Fibroblast of skin of back (primary cell): ENCODE measurements at places on chromosomes 7 and 10.
A peak's percentile ranks its signal among the peaks of the same experiment; 100 is the strongest.

DNA sequence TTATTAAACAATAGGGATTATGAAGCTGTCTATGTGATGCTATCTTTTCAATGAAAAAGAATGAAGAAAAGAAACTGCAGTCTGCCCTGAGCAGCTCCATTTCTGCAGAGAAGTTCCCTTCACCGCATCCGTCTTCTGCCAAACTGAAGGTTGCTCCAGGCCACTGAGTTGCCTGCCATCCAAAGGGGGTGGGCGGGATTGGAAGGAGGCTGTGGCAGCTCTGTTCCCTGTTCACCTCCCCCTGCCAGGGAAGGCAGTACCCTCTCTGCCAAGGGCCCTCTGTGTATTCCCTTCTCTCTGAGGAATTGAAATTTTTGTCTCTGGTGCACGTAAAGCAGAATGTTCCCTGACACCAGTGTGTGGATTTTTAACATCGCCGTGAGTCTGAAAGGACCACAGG, 243.1 kb upstream of the GHITM start:
- DNase-seq: no peak

- no peak for DNase-seq
Measured at GRCh38 chr7:111410899-111411298, 151.4 kb downstream of the IMMP2L start.

DNA sequence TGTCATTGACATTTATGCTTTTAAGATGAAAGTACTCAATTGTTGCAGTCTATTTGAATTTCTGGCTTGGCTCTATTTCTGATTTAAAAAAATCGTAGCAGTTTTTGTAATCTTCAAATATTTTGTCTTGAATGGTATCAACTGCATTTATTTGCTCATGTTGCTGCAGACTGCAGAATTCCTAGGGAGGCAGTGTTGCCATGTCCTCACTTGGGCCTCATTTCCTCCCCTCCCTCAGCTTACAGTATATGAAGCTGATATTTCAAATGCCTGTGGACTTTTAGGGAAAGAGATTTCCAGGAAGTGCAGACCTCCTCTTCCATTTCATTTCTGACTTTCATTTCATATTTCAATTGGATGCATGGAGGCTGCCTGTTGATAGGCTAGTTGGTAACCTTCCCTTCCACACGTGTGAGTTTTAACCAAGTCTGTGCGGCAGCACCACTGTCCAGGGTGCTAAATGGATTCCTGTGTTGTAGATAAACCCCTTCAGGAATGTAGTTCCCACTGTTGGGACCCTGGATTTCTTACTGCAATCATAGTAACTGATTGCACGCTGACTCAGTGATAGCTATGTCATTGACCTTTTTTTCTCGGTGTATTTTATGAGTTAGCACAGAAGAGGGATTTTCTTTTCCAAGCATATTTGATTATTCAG, 17.5 kb downstream of the VPS50 start:
- DNase-seq: peak; percentile 57

DNA sequence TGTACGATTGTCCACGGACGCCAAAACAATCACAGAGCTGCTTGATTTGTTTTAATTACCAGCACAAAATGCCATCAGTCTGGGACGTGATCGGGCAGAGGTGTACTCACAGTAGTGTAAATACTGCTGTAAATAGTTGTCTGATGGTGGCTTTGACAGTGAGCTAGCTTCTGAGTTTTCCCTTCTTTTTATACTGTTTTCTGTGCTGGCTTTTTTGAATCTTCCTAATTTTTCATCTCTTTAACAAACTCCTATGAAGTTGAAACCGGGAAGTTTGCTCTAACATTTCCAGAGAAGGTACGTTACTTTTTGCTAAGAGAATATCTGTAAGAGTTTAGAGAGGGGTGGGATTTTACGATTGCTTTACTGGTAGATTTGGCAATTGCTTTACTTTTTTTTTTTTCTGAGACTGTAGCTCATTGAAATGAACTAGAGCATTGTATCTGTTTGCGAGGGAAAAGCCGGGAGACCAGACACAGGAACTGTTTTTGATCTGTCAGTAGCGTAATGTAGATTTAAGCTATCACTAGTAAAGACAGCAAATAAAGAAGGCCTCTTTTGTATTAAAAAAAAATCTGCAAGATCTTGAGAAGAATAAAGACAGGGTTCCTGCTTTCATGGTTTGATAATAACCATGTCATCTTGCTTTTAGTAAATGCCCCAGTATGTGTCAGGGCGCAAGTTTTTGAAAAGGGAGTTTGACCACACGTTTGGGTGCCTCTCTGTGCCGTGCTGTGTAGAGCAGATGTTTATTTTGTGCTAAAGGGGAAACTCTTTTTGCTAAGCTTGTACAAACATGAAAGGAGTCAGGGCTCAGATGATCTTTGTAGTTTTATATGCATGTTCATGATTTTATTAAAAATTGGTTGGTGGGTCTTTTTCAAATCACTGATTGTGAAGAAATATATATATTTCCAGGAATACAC, 712 bp downstream of the FOXP2 start:
- DNase-seq: no peak

GRCh38 chr7:104534149-104534548, 205.7 kb downstream of the LHFPL3 start:
- DNase-seq: no peak

DNA sequence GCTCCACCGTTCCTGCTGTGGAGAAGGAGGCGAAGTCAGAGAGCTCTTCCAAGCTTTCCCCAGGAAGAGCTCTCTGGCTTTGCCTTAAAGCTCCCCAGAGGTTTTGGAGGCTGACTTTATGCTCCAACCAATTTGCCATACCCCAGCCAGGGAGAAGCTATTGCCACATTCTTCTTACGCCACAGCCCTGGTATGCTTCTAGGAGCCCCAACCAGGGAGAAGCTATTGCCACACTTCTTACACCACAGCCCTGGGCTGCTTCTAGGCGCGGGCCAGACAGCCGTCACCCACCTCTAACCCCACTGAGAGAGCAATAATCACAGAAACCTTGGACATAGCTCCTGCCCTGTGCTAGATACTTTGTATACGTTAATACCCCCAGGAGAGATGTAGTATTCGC, 951 bp downstream of the ELOVL3 start:
- DNase-seq: no peak

DNA sequence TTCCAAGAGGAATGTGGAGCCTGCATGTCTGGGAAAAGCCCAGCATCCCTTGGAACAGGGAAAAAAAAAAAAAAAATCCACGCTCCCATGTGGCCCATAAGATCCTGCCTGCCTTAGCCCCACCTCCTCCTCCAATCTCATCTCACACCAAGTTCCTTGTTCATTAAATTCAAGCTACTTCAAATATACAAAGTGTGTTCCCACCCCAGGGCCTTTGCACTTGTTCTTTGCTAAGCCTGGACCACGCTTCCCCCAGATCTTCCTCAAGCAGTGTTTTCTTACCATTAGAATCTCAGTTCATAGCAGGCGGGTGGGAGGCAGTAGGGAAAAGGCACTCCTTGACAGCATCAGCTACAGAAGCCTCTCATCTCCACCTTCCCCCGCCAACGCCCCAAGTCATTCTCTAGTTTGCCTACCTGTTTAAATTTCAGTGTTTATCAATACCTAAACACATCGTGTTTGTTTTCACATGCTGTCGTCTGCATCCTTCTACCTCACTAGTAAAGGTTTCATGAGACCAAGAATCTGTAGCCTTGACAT, 262.8 kb downstream of the FGFR2 start:
- no peak for DNase-seq

DNA sequence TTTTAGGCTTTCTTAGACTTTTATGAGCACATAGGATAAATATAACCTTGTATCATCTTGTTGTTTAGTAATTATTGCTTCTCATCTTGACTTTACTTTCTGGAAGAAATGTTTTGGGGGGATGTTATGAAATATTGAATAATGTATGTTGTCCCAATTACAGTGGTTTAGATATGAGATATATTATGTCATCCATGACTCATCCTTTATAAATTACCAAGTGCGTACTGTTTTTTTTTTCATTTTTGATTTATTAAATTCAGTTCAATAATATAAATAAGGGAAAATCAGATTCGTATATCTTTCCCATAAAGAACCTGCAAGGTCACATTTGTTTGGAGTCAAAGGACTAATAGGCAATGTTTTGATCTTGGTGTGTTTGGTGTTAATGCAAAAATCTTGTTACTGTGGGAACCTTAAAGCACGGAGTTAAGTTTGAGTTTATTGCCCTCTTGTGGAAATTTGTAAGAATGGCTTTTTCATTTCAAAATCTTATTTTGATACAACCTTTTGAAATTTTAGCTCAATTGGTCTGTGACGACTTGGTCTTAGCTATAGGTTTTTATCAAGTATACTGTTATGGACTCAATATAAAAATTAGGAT, 108.6 kb downstream of the SRI start:
- DNase-seq: peak; percentile 45

DNA sequence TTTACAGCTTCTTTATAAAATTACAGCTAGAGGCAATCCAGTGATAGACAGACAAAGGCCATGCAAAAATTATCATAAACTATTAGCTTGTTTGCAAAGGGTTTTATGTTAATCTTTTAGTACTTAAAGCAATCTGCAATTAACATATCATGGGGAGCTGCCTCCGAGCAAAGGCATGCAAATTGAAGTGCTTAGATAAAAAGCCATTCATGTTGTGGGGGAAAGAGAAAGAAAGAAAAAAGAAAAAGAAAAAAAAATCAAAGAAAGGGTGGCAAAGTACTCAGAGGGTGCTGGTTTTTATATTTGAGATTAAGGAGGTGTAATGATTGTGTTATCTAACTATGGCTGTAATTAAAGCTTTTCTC, 799.5 kb downstream of the LRMDA start:
- no peak for DNase-seq

DNA sequence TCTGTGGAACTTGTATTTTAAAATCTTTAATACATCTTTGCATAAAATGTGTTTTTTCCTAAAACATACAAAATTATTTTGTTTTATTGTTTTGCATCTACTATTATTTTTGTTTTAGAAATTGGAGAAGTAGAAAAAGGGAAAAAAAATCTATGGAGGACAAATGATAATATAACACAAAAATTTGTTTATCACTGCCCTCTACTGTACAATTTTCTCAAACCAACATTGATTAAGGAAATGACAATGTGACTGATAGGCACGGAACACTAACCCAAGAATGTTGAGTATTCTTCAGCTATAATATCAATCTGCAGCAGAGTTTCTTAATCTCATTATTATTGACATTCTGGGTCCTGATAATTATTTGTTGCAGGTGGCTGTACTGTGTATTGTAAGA, 9.5 kb upstream of the ING3 start:
- DNase-seq: peak; percentile 8

GRCh38 chr10:46220872-46221538, 65.8 kb upstream of the ANTXRL start:
- DNase-seq: no peak

DNA sequence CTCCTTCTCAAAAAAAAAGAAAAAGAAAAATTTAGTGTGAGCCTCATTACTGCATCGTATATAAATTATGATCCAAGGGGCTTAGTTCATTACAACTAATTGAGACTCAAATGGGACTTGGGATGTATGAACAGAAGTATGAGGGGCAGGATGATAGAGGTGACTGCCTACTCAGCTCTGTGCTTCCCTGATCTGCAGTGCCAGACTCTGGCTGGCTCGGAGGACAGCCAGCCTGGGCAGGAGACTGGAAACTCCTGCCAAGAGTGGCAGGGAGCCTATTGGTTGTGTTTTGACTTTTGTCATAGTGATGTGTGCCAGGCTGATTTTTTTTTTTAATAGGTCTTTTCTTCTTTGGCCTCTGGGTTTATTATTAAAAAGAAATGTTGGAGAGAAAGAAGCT, 73.8 kb upstream of the GTF2IRD1 start:
- DNase-seq: no peak

- no peak for DNase-seq
Measured at GRCh38 chr7:37251222-37251621, 197.4 kb downstream of the ELMO1 start.

DNA sequence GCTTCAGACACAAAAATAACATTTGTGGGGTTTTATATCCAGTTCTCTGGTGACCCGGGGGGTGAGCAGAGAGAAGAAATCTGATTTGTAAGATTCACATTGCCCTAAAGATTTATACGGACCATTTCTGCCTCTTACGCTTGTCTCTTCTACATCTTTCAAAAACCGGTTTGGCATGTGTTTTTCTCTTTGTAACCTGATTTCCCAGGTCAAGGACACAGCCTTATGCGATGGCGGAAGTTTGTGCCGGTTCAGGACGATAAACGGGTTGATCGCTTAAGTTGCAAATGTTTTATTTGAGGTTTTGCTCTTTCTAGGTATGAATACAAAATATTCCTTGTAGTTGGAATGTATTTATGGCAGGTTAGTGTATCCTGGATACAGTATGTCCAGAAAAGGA, 61.6 kb upstream of the SH2B2 start:
- DNase-seq: no peak

GRCh38 chr7:77438131-77438530, 22.0 kb upstream of the GSAP start:
- no peak for DNase-seq

GRCh38 chr7:73466112-73466511, 32.5 kb downstream of the FZD9 start:
- no peak for DNase-seq

GRCh38 chr7:595621-596010, 76.0 kb upstream of the PDGFA start:
- DNase-seq: no peak

DNA sequence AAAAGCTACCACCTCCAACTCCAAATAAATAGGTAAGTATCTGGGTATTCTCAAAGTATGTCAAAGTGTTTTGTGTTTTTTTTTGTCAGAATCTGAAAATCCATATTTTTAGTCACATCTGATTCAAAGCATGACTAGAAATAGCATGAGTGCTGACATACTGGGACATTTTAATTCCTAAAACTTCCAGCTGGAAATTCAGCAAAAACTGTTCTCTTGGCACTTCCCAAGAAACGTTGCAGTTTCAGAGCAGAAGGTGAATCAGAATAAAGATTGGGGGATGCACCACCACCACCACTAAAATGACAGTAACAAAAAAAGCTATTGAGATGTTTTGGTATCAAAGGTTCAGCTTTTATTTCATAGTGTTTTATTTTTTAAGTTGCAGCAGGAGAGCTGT, 724.6 kb upstream of the CELF2 start:
- DNase-seq: no peak

DNA sequence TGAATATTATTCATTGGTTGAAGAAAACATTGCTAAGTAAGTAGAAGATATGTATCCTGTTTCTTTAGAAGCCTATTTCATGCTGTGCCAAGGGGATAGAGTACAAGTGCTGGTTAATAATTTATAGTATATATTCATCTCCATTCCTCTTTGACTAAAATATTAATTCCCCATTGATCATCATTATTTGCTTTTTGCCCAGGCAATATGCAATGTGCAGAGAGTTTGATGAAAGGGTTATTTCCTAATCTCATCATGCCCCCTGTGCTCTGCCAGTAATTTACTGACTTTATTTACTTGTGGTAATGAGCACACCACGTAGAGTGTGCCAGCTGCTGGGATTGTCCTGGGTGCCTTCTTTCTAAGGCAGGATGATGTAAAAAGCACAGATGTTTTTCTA, 180.9 kb downstream of the REEP3 start:
- DNase-seq: no peak

- no peak for DNase-seq
Measured at GRCh38 chr10:80540981-80541750, 3.5 kb downstream of the SH2D4B start.

- DNase-seq: no peak
Measured at GRCh38 chr7:116315803-116316202, 105.5 kb downstream of the TES start.

GRCh38 chr7:47619806-47620205, 37.9 kb upstream of the TNS3 start:
- no peak for DNase-seq
